Mesendoderm (in vitro differentiated cells): ENCODE measurements at places on chromosomes 7 and 10.

GRCh38 chr7:39133088-39133487, 155.4 kb downstream of the POU6F2 start:
- no peaks in the 10 kb centered on the region for H3K36me3 ChIP-seq
- H3K4me3 ChIP-seq = no peak overlapping the region
- no peak for DNase-seq
- H3K4me1 ChIP-seq = no peaks in the 10 kb centered on the region

GRCh38 chr7:153832160-153832559, 220.0 kb upstream of the DPP6 start:
- no peaks in the 10 kb centered on the region for H3K27me3 ChIP-seq
- H3K36me3 ChIP-seq = no peaks in the 10 kb centered on the region
- no peaks in the 10 kb centered on the region for H3K4me1 ChIP-seq
- H3K4me3 ChIP-seq = no peak overlapping the region
- no peak overlapping the region for H3K27ac ChIP-seq

- peaks cover 3% of the 10 kb centered on the region for H3K36me3 ChIP-seq
- H3K4me3 ChIP-seq = no peak overlapping the region
- H3K27ac ChIP-seq = no peak overlapping the region
- H3K4me1 ChIP-seq = peaks cover 2% of the 10 kb centered on the region
Measured at GRCh38 chr10:856416-857157, 74.9 kb downstream of the LARP4B start.

- DNase-seq = no peak
- no peaks in the 10 kb centered on the region for H3K27me3 ChIP-seq
- no peaks in the 10 kb centered on the region for H3K4me1 ChIP-seq
- H3K27ac ChIP-seq = no peak overlapping the region
- no peak overlapping the region for H3K4me3 ChIP-seq
Measured at GRCh38 chr7:128729494-128729893, 9.7 kb upstream of the CALU start.

- no peak for DNase-seq
- H3K4me1 ChIP-seq = no peaks in the 10 kb centered on the region
- H3K27ac ChIP-seq = no peak overlapping the region
- no peaks in the 10 kb centered on the region for H3K27me3 ChIP-seq
- H3K36me3 ChIP-seq = no peaks in the 10 kb centered on the region
- H3K4me3 ChIP-seq = no peak overlapping the region
Measured at GRCh38 chr7:155182406-155182970, 112.4 kb downstream of the HTR5A start.

DNA sequence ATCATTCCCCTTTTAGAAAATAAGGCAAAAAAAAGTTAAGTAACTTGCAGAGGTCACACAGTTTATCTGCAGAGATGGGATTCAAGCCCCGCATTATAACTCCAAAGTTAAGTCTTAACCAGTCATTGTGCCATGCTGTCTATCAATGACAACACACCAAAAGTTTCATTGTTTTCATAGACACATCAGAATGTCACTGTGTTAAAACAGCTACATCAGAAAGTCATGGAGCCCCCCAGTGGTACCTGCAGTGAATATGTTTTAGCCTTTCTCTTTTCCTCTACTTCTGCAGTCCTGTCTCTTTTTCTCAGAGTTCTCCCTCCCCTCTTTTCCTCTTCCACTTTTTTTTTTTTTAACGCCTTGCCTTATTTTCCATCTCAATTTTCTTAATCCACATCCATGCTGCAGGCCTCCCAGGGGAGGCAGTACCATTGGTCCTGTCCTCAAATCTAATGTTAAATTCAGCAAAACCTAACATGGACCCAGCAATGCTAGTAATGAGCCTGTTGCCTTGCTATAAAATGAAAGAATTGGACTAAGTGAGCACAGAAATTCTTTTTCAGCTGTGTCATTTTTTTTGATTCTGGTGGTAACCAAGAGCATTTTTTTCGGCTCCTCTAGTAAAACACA, 3.8 kb upstream of the NRCAM start:
- peaks cover 3% of the 10 kb centered on the region for H3K27me3 ChIP-seq
- no peaks in the 10 kb centered on the region for H3K36me3 ChIP-seq

DNA sequence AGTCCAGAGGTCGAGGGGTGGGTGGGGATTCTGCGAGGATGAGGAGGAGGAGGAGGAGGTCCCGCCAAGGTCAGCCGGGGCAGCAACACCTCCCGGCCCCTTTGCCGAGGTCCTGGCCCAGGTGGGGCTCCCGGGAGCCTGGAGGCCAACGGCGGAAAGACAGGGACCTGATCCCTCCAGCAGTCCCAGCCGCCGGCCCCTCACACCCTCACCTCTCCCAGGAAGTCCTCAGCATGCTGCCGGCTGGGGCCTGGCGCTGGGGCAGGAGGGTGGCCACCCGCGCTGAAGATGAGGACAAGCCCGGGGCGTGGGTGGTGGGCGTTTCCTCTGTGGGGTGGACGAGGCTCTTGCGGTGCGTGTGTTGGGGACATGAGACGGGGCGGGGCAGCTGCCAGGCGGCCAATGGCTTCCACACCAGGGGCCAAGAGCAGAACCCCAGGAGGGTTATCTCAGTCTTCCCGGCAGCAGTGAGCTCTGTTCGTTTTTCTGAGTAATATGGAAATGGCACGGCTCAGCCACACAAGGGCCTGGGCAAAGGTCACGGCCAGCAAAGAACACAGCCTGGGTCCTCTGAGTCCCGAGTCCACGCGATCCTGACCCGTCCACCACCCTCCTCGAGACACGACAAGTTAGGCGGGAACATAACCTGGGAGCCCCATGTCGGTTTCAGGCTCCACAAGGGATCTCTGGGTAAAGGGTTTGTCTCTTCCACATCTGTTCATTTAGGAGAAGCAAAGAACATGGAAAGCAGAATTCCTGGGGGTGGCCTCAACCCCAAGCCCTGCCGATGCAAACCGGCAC, 82.9 kb upstream of the PDGFA start:
- peak overlapping the region; percentile 31 for H3K27ac ChIP-seq
- no peak for DNase-seq
- H3K4me1 ChIP-seq = peaks cover 8% of the 10 kb centered on the region
- H3K4me3 ChIP-seq = no peak overlapping the region
- H3K36me3 ChIP-seq = no peaks in the 10 kb centered on the region

GRCh38 chr10:70174058-70174741, 3.9 kb upstream of the SAR1A start:
- no peaks in the 10 kb centered on the region for H3K4me1 ChIP-seq
- DNase-seq = no peak
- no peaks in the 10 kb centered on the region for H3K27me3 ChIP-seq
- H3K36me3 ChIP-seq = no peaks in the 10 kb centered on the region
